Fibroblast of villous mesenchyme (primary cell): ENCODE measurements at places on chromosomes 2 and 18. TPM values are rescaled to one million over a fixed set of nuclear protein-coding genes. Genes with fewer than 3 reads are reported as not detected.

Gene KYNU
- total RNA-seq = 0.43 and 0.64 TPM in 2 replicates

Gene GALNT14
- under 0.01 TPM in 1 of 2 replicates, not detected in the other for total RNA-seq

Gene TTN
- under 0.01 TPM in 2 replicates for total RNA-seq

Gene PLCL1
- total RNA-seq = 0.43 and 0.64 TPM in 2 replicates

Gene TBR1
- total RNA-seq = under 0.01 TPM in 1 of 2 replicates, not detected in the other

Gene KIAA2012
- total RNA-seq = under 0.01 TPM in 2 replicates

Gene POTEI
- under 0.01 TPM in 1 of 2 replicates, not detected in the other for total RNA-seq

Gene SNTG2
- under 0.01 and 1.6 TPM in 2 replicates for total RNA-seq

Gene NIFK
- total RNA-seq = 34.1 and 50.1 TPM in 2 replicates

Gene SP9
- under 0.01 and 0.43 TPM in 2 replicates for total RNA-seq

Gene CPSF3
- 41.9 and 68.2 TPM in 2 replicates for total RNA-seq
